ENCODE measurements at places on chromosomes 2 and 18. TPM values are rescaled to one million over a fixed set of nuclear protein-coding genes. Genes with fewer than 3 reads are reported as not detected.

The EPAS1 gene
- total RNA-seq = 93.8 TPM

The STON1 gene
- total RNA-seq = 11.0 TPM

The C2orf81 gene
- total RNA-seq = 0.46 TPM

The CD226 gene
- not detected for total RNA-seq

The COL6A3 gene
- total RNA-seq = 17.9 TPM

The KCNJ3 gene
- not detected for total RNA-seq

The HRH4 gene
- not detected for total RNA-seq

The NFATC1 gene
- total RNA-seq = 2.6 TPM

The LIMS4 gene
- 18.1 TPM for total RNA-seq

The FSIP2 gene
- 0.30 TPM for total RNA-seq

The RAX gene
- not detected for total RNA-seq

The REG3G gene
- not detected for total RNA-seq

The FEV gene
- total RNA-seq = not detected

The CERKL gene
- not detected for total RNA-seq

The RANBP2 gene
- 77.6 TPM for total RNA-seq

The CD8B gene
- total RNA-seq = not detected

The RBBP8 gene
- 22.5 TPM for total RNA-seq

The MYO7B gene
- 0.46 TPM for total RNA-seq

The PER2 gene
- total RNA-seq = 0.65 TPM

The CRYGC gene
- total RNA-seq = not detected

The CHRND gene
- total RNA-seq = not detected

The CCDC68 gene
- total RNA-seq = 1.3 TPM

The NTSR2 gene
- total RNA-seq = not detected

The EML4 gene
- total RNA-seq = 27.5 TPM

The RASGRP3 gene
- total RNA-seq = 9.9 TPM

The STPG4 gene
- not detected for total RNA-seq

The CFC1 gene
- total RNA-seq = not detected

The DAW1 gene
- total RNA-seq = 17.5 TPM

The CSRNP3 gene
- 0.46 TPM for total RNA-seq

The EML6 gene
- total RNA-seq = 1.4 TPM

The TRIM54 gene
- total RNA-seq = not detected

The CDK5R2 gene
- not detected for total RNA-seq

The GALNT13 gene
- total RNA-seq = under 0.01 TPM

The EFHD1 gene
- total RNA-seq = not detected

The WDR33 gene
- total RNA-seq = 22.4 TPM

The PRKAG3 gene
- total RNA-seq = not detected

The SPEG gene
- total RNA-seq = 0.32 TPM

The SCG2 gene
- total RNA-seq = 0.15 TPM

The HAAO gene
- total RNA-seq = not detected

The AOX1 gene
- 0.32 TPM for total RNA-seq

The TFCP2L1 gene
- not detected for total RNA-seq

The DSC2 gene
- under 0.01 TPM for total RNA-seq

The NYAP2 gene
- total RNA-seq = not detected

The ANKRD53 gene
- 0.32 TPM for total RNA-seq

The MC2R gene
- not detected for total RNA-seq

The KIF5C gene
- under 0.01 TPM for total RNA-seq

The CDCA7 gene
- total RNA-seq = 12.0 TPM

The SLC4A3 gene
- under 0.01 TPM for total RNA-seq

The GALR1 gene
- total RNA-seq = not detected

The ACOXL gene
- not detected for total RNA-seq

The METAP1D gene
- 3.9 TPM for total RNA-seq
